ENCODE measurements at places on chromosomes 1 and 21.

DNA sequence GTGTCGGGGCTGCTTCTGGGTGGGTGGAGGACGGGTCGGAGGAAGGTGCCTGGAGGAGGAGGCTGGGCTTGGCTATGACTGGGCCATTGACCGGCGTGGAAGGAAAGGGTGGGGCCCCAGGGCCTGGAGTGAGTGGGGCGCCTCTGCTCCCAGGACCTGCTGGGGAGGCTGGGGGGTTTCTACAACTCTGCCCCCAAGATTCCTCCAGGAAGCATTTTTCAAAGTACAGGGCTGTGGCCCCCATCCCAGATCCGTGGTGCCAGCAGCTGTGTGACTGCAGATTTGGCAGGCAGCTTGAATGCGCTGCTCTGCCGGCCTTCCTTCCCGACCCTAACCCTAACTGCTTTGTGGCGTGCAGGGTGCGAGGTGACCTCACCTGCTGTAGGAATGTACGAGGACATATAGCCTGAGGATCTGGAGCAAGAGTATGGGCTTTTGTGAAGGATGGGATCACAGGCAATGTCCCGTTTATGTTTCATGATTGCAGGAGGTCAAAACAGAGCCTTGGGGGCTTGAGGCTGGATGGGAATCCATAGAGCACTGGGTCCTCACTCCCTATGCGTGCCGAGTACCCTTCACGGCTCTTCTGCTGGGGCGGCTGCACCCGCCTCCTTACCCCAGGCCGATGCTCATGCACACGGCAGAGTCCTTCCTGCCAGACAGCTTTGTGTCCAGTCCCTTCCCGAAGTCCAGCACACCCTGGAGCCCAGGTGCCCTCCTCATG, 24.7 kb downstream of the TRPM2 start:
- DNase-seq = no peak

GRCh38 chr1:97573553-97573952, 347.3 kb downstream of the DPYD start:
- DNase-seq = no peak

- no peak for DNase-seq
These were observed 53.9 kb downstream of the MEGF6 start for GRCh38 chr1:3557366-3557765.

GRCh38 chr1:179881642-179882252, 338 bp upstream of the TOR1AIP1 start:
- DNase-seq = no peak

GRCh38 chr21:16872616-16873015, 640.2 kb upstream of the CXADR start:
- no peak for DNase-seq

DNA sequence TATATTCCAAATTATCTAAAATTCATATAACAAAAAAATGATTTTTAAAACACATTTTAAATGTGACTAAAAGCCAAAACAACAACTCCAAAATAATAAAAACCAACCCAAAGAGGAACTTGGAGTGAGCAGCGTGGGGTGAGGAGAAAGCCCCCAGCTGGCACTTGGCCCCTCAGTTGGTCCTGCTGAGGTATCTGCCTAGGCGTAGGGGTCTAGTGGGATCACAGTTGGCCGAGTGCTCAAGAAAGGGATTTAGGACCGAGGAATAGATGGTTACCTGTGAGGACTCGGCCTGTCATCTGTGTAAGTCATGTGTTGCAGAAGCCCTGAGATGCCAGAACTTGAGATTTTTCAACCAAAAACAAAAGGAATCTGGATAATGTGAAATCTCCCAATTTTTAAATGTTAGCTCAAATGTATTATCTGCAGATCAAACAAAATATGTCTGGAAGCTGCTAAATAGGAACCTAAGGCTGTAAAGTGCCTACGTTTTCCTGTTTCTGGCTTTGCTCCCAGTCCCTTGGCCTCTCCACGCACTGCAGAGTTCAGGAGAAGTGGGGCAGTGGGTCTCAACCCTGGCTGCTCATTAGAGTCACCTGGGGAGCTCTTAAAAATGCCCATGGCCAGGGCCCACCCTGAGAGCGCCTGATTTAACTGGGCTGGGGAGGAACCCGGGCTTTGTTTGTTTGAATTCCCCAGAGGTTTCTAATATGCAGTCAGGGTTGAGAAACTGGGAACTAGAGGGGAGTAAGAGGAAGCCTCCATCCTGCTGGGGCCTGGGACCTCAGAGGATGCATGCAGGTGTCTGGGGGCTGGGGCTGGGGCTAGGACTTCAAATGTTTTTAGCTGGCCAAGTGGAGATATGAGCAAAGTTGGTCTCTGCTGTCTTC, 38.5 kb upstream of the LDLRAP1 start:
- DNase-seq = no peak

DNA sequence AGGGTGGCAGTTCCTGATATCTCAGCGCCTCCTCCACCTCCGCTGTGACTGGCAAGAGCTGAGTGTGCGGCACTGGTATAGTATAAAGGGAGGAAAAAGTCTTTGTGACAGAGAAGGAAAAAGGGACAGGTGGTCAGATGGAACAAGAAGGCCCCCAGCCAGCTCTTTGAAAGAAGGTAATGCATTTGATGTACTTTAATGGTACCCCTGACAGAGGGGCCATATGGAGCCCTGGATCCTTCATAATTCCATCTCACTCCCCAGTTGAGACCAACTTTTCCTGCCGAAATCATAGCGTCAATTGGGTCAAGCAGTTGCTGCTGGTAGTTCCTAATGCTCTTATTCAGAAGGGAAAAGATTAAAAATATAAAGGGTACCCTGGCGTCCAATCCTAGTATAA, 198.2 kb downstream of the ZNF326 start:
- no peak for DNase-seq

- no peak for DNase-seq
These were observed 31.9 kb downstream of the OTUD7B start for GRCh38 chr1:149978547-149979023.

- DNase-seq = no peak
These were observed 54.3 kb downstream of the ST6GALNAC5 start for GRCh38 chr1:76921590-76921989.

All from esophagus squamous epithelium (tissue), 5 donors.